Activated CD8-positive, alpha-beta memory T cell treated with anti-CD3 and anti-CD28 coated beads for 4 hours (primary cell): ENCODE measurements at places on chromosomes 12 and 14.

GRCh38 chr12:104182144-104182543 lies 33.4 kb upstream of the TXNRD1 start:
- DNase-seq = no peak

DNA sequence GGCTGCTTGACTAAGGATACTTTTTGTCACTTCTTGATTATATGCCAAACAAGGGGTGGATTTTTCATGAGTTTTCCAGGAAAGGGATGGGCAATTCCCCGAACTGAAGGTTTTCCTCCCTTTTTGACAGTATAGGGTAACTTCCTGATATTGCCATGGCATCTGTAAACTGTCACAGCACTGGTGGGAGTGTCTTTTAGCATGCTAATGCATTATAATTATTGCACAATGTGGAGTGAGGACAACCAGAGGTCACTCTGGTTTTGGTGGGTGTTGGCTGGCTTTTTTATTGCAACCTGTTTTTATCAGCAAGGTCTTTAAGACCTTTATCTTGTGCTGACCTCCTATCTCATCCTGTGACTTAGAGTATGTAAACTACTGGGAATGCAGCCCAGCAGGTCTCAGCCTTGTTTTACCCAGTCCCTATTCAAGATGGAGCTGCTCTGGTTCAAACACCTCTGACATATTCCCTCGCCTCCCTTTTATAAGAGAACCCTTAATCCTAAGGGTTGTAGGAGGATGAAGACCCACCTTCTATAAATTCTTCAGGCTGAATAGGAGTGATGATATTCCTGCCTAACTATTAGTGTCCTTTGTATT lies 471.2 kb downstream of the ATP23 start:
- no peak for DNase-seq

DNA sequence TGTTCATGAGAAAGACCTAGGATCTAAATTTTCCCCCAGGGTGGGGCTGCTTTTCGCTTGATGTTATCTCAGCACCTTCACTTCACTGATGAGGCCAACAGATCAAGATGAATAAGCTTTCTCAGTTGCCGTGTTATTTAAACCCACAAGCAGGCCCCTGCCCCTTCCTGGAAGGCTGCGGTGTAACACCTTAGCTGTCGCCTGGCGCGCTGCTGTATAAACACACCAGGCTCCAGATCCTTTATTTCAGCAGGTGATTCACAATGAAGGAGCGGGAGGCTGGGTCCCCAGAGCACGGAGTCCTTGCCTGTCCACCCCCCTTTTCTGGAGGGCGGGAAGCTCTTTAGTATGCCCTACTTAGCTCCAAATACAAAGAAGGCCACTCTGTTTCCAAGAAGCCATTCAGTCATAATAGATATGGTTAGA lies 515.4 kb downstream of the FUT8 start:
- DNase-seq = peak; percentile 59

DNA sequence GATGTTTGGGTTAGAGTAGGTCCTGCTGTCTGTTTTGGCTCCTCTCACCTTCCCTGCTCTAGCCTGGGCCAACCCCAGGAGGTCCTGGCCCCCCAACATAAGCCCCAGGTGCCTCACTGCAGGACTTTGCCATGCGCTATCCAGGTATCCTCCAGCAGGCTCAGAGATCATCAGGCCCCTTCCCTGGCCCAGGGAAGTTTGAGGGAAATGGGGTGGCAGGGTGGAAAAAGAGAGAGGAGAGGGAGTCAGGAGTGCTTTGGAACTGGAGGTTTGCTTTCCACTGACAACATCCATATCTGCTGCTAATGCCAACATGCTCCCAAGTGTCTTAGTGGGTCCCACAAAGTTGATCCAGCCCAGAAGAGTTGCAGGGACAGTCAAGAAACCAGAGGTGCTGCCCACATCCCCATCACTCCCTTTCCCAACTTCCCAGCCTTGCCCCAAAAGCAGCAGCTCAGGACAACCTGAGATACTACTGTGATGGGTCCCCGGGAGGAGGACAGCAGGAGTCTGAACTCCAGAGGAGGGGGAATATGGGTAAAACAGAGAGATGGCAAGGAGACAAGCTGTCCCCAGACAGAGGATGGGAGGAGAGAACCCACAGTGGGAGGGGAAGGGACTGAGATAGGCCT lies 677 bp downstream of the TNS2 start:
- no peak for DNase-seq

DNA sequence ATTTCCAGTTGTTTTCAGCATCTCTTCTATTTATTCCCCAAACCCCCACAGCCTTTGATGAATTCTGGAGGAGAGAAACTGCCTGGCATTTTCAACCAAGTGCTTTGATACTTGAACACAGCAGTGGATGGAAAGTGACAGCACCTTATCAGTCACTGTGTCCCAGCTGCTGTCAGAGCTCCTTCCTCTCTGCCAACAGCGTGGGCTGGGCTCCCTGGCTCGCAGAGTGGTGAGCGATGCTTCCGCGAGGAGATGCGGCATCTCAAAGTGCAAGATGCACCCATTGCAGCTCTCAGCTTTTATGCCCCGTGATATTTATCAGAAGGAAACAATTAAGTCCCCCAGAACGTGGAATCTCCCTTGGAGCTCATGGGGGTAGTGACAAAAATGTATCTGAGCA lies 72.6 kb upstream of the TCL1A start:
- no peak for DNase-seq

- no peak for DNase-seq
Measured at GRCh38 chr14:45526715-45527549, 273.9 kb upstream of the MIS18BP1 start.

DNA sequence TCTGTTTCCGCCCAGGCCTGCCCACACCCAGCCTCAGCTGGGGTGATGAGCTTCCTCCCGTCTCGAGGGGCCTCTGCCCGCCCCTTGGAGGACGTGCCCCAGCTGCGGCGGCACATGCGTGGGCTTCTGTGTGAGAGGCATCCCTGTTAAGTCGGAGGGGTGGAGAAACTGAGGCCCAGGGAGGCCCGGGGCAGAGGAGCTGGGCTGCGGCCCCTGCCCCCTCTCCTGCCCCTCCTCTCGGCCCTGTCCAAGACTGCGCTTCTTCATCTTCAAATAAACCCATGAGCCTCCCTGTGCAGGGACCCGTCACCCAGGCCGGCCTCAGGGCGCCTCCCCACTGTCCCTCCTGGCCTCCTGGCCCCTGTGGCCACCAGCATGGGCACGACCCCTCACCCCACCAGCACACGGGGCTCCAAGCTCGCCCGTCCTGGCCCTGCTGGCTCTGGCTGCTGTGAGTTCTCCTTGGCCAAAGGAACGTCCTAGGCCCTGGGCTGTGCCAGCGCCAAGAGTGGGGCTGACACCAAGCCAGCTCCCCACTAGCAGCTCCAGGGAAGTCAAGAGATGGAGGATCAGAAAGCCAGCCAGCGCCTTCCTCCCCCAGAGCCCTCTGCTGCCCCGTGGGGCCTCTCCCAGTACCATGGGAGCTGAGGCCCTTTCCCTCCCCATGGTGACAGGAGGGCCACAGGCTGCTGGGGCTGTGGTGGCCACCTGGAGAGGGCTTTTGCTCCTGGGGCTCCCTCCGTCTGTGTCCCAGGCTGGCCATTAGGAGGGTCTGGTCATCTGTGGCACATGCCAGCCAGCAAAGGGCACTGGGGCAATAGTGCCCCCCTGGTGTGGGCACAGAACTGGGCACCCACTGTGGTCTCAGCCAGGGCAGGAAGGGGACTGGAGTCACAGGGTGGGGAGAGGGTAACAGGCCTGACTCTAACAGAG lies 180.4 kb downstream of the KIF26A start:
- DNase-seq = no peak

DNA sequence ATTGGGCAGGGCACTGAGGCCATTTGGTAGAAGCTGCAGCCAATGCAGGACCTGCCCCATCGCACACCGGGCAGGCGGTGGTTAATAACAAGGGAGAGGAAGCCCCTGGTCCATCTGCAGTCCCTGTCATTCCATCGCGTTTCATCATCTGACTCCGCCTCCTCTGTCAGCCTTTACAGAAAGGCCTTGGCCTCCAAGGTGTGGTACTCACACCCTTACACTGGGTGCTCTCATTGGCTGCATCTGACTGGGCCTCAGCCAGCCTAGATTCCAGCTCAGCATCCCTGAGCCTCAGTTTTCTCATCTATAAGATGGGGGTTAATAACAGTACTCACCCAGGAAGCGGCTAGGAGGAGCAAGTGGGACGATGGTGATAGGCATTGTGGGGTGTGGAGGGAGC lies 14.7 kb upstream of the HHIPL1 start:
- no peak for DNase-seq

DNA sequence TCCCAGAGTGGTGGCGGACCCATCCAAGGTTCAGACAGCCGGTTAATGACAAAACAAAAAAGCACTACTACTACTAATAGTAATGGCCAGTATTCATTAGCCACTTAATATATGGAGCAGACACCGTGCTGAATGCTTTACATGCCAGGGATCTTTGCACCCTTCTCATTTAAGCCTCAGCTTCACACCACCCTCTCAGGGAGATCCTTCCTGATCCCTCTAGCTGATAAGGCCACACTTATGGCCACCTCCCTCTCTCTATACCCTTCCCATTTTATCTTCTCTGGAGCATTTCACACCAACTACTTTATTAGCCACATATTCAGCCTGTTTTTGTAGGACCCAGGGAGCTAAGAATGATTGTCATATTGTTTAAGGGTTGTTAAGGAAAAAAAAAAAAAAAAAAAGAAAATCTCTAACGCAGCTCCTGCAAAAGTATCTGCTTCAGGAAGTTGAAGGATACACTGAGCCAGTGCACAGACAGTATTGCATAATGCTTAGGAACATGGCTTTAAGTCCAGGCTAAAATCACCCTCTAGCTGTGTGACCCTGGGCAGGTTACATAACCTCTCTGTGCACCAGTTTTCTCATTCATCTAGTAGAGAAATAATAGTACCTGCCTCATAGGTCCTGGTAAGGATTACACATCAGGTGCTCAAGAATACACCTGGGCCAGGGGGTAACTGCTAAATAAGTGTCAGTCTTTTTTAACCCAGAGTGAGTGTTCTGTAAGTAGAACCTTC lies 29.4 kb downstream of the NUAK1 start:
- DNase-seq = no peak

DNA sequence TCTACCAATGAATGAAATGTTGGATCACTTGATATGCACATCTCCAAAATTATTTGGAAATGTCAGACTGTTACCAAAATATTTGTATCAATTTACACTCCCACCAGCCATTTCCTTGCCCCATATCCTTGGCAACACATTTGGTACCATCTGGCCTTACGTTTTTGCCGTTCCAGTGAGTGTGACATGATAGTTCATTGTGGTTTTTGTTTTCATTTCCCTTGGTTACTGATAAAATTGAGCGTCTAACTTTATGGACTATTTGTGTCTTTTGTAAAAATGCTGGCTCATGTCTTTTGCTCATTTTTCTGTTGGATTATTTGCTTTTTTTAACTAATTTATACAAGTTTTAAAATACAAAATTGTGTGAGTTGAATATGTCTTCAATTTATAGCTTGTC lies 11.0 kb downstream of the KLHDC1 start:
- DNase-seq = no peak
